Thymus (tissue), 14 donors: ENCODE measurements at places on chromosomes 11 and 22. TPM values are rescaled to one million over a fixed set of nuclear protein-coding genes. Genes with fewer than 3 reads are reported as not detected.

Gene SMTNL1
- 0.05 TPM for polyA plus RNA-seq

GRCh38 chr22:38262051-38262795, 10.6 kb downstream of the TMEM184B start:
- peaks cover 5% of the 10 kb centered on the region for H3K36me3 ChIP-seq
- H3K4me3 ChIP-seq: no peak overlapping the region
- DNase-seq: no peak
- H3K27me3 ChIP-seq: no peaks in the 10 kb centered on the region
- H3K4me1 ChIP-seq: peaks cover 20% of the 10 kb centered on the region
- no peak overlapping the region for H3K27ac ChIP-seq

GRCh38 chr11:118071416-118072030, 5.4 kb upstream of the TMPRSS4 start:
- no peaks in the 10 kb centered on the region for H3K4me1 ChIP-seq
- no peak for DNase-seq
- no peak overlapping the region for H3K27ac ChIP-seq
- H3K27me3 ChIP-seq: no peaks in the 10 kb centered on the region

DNA sequence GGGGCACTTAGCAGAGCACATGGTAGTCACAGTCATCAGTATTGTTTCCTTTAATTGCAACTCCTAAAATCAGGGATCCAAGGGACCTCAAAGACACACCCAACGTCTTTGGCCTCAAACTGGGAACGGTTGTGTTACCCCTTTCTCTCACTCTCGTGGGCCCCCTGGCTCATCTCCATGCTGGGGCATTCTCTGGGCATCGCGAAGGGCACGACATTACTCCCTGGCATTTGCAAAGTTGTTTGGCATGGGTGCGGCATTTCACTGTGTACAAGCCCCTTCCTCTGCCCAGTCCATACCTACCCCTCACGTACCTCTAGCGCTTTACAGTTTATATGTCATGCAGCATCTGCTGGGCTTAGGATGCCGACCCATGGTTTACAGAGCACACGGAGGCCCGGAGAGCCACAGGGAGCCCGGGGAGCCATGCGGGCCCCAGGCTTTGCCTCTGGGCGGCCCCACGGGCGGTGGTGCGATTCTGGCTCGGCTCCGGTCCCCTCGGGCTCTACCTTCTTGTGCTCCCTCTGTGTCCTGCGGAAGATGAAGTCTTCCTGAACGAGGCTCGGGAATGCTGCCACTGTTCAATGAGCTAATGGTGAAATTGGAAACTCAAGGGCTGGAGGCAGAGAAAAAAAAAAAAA, 21.9 kb upstream of the CACNG2 start:
- no peak overlapping the region for H3K4me3 ChIP-seq
- H3K36me3 ChIP-seq: no peaks in the 10 kb centered on the region
- no peaks in the 10 kb centered on the region for H3K4me1 ChIP-seq
- H3K27me3 ChIP-seq: peaks cover 5% of the 10 kb centered on the region
